CD4-positive, alpha-beta T cell (primary cell): ENCODE measurements at places on chromosomes 7 and 10.

DNA sequence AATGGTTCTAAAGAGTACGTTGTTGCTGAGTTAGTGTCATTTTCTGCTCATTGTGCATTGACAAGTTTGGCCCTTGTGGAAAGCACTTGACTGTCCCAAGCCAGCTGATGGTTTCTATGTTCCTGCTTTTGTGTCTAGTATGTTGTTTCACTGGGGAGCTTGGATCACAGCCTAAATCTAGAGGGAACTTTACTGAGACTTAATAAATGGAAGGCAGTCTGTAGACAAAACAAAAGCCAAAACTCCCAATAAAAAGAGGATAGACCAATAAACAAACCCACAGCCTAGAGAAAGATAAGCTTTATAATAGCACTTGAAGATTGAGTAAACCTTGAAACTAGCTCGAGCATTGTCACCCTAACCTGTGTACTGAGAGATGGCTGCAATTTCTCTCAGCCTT is 196.8 kb downstream of the ADRA2A start:
- no peak for DNase-seq

- DNase-seq: no peak
Observed at GRCh38 chr10:7405637-7406036, 5.2 kb downstream of the SFMBT2 start.

DNA sequence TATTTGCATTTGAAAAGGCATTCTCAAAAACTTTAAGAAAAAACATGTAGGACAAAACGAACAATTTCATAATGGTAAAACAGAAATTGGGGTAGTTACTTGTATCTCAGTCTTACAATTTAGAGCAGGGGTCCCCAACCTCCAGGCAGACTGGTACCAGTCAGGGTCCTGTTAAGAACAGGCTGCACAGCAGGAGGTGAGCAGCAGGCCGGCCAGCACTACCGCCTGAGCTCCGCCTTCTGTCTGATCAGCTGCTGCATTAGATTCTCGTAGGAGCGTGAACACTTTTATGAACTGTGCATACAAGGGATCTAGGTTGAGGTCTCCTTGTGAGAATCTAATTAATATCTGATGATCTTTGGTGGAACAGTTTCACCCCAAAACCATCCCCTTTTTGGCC is 77.3 kb downstream of the SEMA3A start:
- no peak for DNase-seq

- DNase-seq: no peak
Observed at GRCh38 chr7:40393660-40394059, 258.9 kb downstream of the SUGCT start.

DNA sequence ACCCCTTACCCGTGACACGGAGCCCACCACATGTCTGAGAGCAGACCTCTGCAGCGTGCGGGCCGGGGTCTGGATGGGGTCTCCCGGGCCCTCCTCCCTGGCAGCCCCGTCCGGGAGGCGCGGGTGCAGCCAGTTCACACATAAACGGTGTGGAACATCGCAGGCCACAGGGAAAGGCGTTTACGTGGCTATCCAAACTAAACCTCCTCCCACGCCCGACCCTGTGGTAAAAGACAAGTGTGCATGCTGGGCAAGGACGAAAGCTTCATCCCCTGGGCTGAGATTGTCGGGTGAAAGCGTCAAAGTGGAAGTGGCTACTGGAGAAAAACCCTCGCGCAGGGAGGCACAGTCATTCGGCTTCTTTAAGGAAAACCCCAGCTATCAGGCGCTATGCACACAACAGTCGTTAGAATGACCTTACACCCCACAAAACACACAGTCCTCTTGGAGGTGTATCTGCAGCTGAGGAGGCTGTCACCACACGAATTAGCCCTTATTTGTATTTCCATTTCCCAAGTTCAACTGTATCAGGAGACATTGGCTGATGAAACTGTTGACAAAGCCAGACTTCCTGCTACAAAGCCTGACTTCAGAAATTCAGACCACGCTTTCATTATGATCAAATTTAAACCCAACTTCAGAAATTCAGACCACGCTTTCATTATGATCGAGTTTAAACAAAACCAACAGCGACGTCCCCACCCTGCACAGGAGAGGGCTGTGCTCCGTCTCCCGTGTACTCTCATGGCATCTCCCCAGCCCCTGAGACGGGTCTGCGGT is 15.3 kb downstream of the GPER1 start:
- no peak for DNase-seq

DNA sequence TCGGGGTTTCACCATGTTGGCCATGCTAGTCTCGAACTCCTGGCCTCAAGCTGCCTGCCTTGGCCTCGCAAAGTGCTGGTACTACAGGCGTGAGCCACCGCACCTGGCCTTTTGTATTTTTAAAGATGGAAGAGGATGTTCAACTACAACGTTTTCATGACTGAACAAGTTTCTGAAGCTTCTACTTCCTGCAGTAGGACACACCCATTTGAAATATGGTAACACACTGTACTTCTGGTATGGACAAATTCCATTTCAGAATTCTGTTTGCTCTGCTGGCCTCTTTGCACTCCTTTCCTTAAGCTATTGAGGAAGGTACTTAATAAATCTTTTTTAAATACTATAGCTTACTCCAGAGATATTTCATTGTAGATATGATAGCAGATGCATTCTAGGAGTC is 10.9 kb upstream of the CDK1 start:
- no peak for DNase-seq

DNA sequence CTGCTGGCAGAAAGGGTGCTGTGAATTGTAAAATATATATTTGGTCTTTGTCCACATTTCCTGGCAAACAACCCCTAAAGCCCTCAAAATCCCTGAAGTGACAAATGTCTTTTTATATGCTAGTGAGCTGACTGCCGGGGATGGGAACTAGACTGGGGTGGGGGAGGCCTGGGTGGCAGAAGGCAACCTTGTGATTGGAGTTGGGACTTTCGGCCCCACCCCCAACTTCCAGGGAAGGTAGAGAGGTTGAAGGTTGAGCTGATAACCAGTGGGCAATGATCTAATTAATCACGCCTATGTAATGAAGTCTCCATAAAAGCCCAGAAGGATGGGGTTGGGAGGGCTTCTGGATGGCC is 2.7 kb downstream of the EPHA1 start:
- DNase-seq: no peak
